ENCODE measurements at places on chromosomes 5 and 9.
A peak's percentile ranks its signal among the peaks of the same experiment; 100 is the strongest.

- no peak for DNase-seq
Observed at GRCh38 chr9:126361810-126362238, 35.2 kb downstream of the MVB12B start.

GRCh38 chr5:149886060-149886459, 58.5 kb downstream of the PDE6A start:
- DNase-seq = no peak

GRCh38 chr5:158434749-158435148, 575.8 kb upstream of the CLINT1 start:
- no peak for DNase-seq

DNA sequence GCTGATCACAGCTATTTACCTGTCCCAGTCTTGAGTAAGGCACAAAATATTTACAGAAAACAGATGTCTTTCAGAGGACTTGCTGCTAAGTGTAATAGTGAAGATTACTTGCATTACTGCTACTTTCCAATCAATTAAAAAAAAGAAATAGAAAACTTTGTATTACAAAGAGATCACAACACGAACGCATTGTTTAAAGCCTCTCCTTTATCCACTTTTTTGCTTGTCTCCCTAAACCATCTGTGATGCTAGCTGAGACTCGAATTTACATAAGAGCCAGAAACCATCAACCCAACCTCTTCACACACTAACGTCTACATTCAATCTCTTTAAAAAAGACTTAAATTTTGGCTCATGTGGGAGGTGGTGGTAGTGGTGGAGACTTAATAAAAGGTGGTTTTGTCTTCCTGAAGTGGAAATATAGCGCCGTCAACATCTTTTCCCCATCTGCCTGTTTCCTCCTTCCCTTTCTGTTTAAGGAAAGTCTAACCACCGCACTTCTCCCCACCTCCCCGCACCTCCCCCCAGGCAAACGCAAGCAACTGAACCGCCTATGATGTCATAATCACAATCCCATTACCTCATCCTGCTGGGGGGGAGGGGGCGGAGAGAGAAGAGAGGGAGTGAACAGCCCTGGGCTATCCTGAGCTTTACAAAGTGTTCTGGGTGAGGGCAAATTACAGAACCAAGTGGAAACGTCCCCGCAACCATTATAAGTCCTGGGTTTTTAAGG, 948 bp upstream of the FAM53C start:
- peak; percentile 85 for DNase-seq

- no peak for DNase-seq
Observed at GRCh38 chr9:38346811-38347210, 45.7 kb upstream of the ALDH1B1 start.
